ENCODE measurements at places on chromosomes 11 and 22.

- DNase-seq = no peak
These were observed 8.1 kb downstream of the MALAT1 start for GRCh38 chr11:65506772-65507505.

DNA sequence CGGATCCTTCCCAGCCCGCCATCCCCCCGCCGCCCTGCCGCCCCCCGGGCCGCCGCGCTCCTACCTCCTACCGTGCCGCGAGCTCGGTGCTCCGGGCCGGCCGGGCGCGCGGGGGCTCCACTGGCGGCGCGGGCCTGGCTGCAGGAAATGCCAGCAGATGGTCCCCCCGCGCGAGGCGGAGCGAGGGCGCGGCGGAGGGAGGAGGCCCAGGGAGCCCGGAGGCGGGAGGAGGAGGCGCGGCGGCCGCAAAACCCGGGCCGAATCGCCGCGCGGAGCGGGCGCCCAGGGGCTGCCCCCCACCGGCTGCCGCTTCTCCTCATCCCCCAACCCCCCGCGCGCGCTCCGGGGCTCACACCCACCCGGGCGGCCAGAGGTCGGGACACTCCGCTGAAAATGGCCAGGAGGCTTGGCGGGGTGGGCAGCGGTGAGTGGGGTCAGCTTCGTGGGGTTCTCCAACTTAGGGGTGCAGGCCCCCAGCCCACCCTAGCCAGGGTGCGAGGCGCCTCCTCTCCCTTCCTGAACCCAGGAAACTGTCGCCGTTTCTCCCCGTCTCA lies at the start of gene OSBPL5:
Gene OSBPL5 (minus strand): TSS at position 159 of the 554 bp plus-strand sequence. CDS start 36,162 bp downstream, outside the sequence.
- peak; percentile 34 for DNase-seq

DNA sequence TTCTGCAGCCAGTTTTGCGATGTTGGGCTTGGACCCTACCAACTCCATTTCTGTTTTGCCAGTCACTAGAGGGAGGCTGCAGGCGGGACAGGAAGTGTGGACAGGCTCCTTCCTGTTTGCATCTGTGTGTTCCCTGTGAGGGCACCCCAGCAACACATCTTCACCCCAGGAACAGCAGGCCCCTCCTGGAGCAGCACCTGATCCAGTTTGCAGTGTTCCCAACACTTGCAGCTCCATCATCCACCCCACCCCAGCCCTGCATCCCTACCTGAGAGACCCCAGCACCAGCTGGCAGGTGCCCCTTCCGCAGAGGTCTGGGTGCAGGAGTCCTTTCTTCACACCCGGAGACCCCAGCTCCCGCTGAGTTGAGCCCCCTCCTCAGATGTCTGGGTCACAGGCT lies 7.4 kb upstream of the VSIG10L2 start:
- DNase-seq = no peak

- DNase-seq = no peak
These were observed 64.8 kb downstream of the RPUSD4 start for GRCh38 chr11:126146454-126147192.

- no peak for DNase-seq
These were observed 702 bp downstream of the SYN3 start for GRCh38 chr22:33057363-33057995.

GRCh38 chr11:83102834-83103233 lies 31.1 kb upstream of the RAB30 start:
- DNase-seq = no peak

GRCh38 chr11:15349413-15349812 lies 234.7 kb downstream of the INSC start:
- DNase-seq = no peak

- DNase-seq = no peak
These were observed 1.8 kb upstream of the AMPD3 start for GRCh38 chr11:10453261-10453660.

DNA sequence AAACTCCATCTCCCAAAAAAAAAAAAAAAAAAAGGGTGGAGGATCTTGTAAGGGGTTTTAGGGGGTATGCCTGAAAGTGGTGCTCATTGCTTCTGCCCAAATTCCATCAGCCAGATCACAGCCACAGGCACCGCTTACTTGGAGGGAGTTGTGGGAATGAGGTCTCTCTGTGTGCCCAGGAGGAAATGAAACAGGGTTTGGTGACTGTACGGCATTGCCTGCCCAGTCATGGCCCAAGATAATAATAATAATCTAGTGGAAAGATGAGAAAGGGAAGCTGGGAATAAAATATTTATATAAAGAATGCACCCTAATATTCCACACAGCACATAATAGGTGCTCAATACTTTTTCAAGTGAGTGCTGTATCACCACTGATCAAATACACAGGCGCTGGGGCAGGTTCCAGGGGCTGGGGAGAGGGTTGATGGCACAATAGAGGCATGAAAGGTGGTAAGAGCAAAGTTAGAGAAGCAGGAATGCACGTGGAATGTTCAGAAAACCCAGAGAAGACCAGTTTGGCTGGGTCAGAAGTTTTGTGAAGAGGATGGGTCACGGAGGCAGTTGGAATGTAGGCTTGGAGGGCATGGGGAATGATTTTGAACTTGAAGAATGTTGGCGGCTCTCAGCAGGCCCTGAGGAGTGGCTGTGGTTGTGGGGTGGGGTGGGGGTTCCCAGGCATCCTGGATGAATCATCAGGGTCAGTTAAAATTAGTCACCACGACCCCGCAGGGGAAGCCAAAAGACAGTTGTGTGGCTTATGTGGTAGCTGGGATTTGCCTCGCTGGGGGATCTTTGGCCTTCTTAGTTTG lies 12.5 kb upstream of the MB start:
- DNase-seq = peak; percentile 90

- DNase-seq = no peak
These were observed 103.0 kb downstream of the DBX1 start for GRCh38 chr11:20056950-20057943.

DNA sequence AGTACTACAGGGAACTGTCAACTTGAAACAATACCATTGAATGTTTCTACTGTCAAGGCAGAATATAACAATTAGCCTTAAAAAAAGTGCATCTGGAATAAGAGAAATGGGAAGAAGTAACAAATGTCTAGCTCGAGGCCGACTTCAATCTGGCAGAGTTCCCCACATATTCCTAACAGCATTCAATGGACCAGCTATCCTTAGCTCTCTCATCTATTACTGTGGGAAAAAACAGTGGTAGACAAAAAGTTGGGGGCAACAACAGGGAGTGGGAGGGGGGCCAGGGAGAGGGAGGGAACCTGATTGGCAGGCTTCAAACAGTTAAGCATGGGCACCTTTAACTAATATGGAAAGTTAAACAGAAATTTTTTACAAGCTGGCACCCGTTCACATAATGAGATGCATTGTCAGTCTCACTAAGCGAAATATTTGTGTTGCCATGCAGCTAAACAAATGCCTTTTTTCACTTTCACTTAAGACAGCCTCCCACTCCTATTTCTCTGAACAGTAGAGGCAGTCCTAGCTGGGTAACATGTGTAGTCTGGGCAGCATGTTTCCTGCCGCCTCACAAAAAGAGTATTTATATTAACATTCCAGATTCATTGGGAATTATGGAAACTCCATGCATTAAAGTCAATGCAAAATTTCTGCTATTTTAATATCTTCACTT lies 62.2 kb upstream of the SOX6 start:
- DNase-seq = no peak

DNA sequence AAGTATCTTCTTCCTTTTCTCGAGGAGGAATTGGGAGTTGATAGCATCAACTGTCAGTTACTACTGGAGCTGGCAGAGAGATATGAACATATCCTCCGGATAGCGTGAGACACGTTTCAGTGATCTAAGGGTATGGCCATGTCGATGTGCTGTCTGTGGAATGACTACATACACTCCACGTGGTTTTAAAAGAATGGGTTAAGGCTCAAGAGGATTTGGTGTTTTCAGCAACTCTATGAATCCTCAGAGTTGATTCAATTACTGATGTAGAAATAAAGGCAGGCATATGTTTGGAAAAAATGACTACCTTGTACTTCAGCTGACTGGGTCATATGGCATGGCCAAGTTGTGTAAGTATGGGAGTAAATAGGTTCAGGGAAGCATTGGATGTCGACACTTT lies 22.9 kb downstream of the MMP13 start:
- no peak for DNase-seq

GRCh38 chr11:132125988-132126871 lies 755.8 kb downstream of the NTM start:
- DNase-seq = no peak

- peak; percentile 99 for DNase-seq
These were observed 19.6 kb upstream of the CCDC134 start for GRCh38 chr22:41780746-41781505.

DNA sequence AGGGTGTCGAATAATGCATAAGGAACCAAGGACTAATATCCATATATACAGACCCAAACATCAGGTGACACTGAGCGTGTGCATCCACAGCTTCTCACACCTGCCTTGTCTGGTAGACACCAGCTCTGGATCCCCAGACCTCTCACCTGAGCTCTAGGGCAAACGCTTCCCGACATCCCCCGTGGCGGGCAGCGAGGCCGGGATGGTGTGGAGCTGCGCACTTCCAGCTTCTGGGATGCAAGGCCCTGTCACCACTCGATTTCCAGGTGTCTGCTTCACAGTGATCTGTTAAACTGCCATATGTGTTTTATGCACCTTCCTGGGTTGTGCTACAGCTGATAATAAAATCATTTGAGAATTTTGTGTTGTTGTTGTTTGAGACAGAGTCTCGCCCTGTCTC lies 15.3 kb upstream of the TREH start:
- no peak for DNase-seq

GRCh38 chr11:113006896-113007445 lies 45.8 kb downstream of the NCAM1 start:
- DNase-seq = no peak

GRCh38 chr11:133403900-133404299 lies 128.4 kb downstream of the OPCML start:
- no peak for DNase-seq

DNA sequence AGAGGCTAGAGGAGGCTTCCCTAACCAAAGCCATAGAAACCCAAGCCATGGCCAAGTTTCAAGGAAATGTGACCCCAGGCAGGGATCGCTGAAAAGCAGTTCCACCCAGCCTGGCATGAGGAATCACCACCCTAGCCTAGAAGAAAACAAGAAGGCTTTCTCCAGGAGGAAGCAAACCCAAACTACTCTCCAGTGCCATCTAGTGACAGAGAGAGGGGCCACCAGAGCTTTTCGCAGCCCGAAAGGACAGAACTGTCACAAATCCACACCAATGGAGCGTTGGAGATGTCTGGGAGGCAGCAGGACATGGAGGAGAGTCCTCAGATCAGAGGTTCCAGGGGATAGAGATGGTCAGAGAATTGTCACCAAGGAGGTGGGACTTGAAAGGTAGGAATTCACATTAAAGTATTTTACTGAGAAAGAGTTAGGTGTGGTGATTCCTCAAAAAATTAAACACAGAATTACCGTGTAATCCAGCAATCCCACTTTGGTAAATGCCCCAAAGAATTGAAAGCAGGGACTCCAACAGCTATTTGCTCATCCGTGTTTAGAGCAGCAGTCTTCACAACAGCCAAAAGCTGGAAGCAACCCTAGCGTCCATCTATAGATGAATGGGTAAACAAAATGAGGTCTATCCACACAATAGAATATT lies 67.3 kb upstream of the NUP50 start:
- peak; percentile 64 for DNase-seq

Data from CD14-positive monocyte (primary cell).